ENCODE measurements at places on chromosomes 4 and X.

DNA sequence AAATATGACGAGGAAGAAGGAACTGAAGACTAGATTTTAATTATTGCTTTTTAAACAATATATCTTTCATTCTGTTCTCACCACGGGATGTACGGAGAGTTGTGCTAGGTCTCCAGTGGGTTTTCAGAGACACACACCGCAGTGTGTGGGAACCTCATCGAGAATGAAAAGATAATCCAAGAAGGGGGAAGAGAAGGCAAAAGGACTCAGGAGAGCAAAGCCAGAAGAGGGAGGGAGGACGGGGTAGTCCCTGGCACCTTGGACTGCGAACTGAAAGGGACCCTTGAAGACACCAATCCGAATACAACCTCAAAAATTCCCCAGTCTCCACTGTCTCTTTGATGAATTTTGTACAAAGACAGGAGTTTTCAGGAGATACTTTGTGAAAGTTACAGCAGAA is 932 bp upstream of the LEF1 start:
- no peak for DNase-seq

DNA sequence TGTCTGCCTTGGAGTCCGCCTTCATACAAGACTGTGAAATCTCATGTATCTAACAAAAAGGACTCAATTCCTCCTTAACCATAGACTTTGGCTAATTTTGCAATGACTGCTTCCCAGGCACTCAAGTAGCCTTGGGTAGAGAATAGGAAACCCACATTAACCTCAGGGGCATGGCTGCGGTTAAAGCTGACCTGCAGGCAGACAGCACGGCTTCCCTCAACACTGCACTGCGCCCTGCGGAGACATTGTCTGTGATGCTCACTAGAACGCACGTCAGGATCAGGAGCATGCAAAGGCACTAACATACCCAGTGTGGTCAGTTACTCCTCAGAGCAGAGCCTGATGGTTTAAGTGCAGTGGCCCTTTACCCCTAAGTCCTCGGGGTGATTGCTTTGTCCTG is 10.3 kb upstream of the GPR143 start:
- no peak for DNase-seq

- DNase-seq = no peak
Observed at GRCh38 chr4:153409412-153409811, 56.7 kb upstream of the TMEM131L start.

GRCh38 chr4:126223784-126224407 is 909.1 kb downstream of the FAT4 start:
- no peak for DNase-seq

GRCh38 chr4:2256156-2256731 is 5.7 kb downstream of the MXD4 start:
- DNase-seq = peak; percentile 3

DNA sequence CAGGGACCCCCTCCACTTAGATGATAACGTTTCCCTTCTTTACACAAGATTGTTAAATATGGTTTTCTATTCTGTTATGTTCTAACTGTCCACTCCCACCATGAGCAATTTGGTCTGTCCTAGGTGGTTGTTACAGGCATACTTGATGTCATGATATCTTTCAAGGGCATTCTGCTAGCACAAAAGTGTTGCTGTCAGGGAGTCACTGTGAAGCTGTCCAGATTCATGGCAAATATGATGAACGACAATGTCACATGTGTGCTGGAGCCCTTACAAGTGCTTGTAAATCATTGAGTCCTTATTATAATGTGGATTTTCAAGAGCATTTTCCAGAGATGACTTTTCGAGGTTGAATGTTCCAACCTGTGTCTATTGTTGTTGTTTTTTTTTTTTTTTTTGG is 1250.7 kb upstream of the PRKX start:
- DNase-seq = no peak

- no peak for DNase-seq
Observed at GRCh38 chr4:123821861-123822260, 425.3 kb downstream of the SPRY1 start.

DNA sequence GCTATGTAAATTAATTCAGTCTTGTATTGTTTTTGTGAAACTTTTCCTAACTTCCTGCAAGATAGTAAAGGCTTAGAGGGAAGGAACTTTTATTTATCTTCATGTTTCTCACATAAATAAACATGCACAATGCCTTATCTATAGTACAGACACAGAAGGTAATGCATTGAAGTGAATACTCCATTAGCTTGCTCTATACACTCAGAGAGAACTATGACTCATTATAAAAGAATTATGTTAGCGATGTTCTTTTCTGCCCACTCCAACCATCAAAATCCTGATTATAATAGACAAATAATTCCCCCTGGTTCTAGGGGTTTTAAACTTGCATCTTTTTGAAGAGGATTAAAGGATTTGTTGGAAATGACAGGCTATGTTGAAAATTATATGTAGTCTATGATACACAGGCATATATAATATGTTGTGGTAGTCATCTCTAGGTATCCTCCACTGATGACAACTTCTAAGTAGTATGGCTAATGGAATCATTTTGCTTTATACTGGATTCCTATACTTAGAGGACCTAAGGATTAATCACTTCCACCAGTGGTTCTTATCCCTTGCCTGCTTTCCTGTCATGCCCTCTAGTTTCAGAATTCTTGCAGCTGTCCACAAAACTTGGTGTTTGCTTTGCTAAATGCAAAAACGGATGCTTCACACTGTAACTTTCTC is 115.7 kb downstream of the NDST4 start:
- no peak for DNase-seq

DNA sequence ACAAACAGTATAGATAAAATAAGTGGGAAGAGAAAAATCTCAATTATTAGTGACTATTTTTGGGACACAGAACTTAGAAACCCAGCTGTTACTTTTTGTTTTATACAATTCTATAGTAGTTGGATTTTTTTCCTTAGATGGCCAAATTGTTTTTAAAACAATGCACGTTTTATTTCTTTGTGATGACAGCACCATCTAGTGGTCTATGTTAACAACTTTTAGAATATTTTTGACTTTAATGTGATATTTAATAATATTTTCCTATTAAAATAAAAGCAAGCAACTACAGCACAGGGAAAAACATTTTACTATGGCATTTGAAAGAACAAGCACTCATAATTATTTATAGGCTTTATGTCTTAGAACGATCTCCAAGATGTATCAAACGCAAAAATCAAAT is 5.6 kb upstream of the SMIM31 start:
- no peak for DNase-seq

- DNase-seq = no peak
Observed at GRCh38 chr4:5842456-5842855, 50.4 kb downstream of the CRMP1 start.

DNA sequence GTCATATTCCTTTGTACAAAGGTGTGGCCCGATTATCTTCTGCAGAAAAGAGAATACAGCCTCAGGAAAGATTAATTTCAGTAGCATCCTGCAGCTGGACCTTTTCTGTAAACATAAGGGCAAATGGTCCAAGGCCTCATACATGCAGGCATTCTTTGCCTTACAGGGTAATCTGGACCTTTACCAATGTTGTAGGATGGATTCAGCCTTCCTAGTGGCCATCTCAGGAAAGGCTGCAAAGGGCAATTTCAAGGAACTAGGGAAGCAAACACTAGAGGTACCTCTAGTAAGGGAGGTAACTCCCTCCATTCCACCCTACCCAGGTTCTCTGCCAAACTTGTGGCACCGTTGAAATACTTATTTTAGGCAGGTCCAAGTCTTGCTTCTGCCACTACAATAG is 43.0 kb downstream of the UGT2B28 start:
- DNase-seq = no peak

DNA sequence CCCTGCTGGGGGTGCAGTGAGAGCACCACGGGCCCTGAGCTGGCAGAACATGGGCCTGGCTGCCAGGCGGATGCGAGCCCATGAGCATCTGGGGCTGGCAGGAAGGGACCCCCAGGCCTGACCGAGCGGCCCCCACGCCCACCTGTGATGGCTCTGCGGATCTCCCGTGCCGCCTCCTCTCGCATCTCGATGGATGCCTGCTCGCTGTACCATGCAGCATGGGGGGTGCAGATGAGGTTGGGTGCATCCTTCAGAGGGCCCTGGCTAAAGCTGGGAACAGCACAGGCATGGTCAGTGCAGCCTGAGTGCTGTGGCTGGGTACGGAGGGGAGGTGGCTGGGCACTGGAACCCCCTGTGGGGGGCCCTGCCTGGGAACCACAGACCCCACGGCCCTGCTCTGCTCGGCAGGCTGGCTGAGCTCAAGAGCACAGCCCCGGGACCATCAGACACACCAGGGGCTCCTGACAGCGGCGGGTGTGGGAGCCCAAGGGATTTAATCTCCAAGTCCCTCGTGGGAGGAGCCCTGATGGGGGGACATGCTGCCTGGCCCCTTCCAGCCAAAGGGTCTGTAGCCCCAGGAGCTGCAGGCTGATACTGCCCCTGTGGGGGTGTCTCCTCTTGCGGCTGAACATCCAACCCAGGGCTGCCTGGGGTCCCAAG is 35.5 kb downstream of the CTBP1 start:
- no peak for DNase-seq

- peak; percentile 69 for DNase-seq
Observed at GRCh38 chr4:98929341-98930267, 671 bp upstream of the EIF4E start.

GRCh38 chr4:128288689-128289106 is 1.1 kb upstream of the PGRMC2 start:
- DNase-seq = no peak

- DNase-seq = no peak
Observed at GRCh38 chrX:13014111-13015096, 30.0 kb downstream of the FAM9C start.

Measured in stimulated activated CD4-positive, alpha-beta T cell treated with anti-CD3 and anti-CD28 coated beads, Interleukin-4, amount 100 ng/mL, for 24 hours (primary cell).